ENCODE measurements at places on chromosomes 7 and 10. TPM values are rescaled to one million over a fixed set of nuclear protein-coding genes. Genes with fewer than 3 reads are reported as not detected.

GRCh38 chr7:73623798-73624668 lies at the start of gene MLXIPL:
TSS of gene MLXIPL (minus strand) at chr7:73624522. CDS start at chr7:73624492, 30 bp downstream.
- DNase-seq = no peak

- no peak for DNase-seq
Measured at GRCh38 chr7:1534330-1535099, 4.0 kb downstream of the MAFK start.

- no peak for DNase-seq
Measured at GRCh38 chr7:36021367-36021766, 131.7 kb upstream of the EEPD1 start.

DNA sequence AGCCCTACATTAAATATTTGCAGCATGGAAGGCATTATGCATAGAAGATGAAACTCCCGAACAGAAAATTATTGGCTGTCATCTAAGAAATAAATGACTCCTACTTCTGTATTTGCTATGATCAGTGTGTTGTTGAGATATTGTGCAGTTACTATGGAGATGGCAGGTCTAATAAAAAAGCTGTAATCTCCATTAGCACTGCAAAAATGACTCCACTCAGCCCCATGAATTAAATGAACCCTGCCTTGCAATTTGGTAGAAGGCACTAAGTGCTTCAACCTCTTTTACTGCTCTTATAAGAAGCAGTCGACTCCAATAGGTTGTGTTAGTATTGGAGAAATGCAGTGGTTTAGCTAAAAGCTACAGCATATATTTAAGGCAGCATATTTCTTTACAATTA lies 290.0 kb upstream of the PHYHIPL start:
- DNase-seq = no peak

DNA sequence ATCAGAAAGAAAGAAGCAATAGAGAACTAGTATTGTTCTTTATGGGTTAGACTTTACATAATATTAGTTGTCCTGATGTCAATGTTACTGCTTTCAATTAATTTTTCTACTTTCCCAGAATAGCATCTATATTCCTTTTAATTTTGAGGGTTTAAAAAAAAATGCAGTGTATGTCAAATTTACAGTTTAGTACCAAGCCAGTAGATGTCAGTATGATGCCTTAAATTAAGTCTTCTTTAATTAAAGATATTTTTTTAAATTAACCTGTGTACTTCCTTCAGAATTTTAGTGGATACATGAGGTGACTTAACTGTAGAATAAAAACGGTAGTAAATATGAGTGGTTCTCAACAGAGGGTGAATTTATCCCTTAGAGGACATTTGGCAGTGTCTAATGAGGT lies 35.2 kb upstream of the STOX1 start:
- DNase-seq = no peak

GRCh38 chr10:130127364-130128061 lies 8.7 kb upstream of the GLRX3 start:
- no peak for DNase-seq

DNA sequence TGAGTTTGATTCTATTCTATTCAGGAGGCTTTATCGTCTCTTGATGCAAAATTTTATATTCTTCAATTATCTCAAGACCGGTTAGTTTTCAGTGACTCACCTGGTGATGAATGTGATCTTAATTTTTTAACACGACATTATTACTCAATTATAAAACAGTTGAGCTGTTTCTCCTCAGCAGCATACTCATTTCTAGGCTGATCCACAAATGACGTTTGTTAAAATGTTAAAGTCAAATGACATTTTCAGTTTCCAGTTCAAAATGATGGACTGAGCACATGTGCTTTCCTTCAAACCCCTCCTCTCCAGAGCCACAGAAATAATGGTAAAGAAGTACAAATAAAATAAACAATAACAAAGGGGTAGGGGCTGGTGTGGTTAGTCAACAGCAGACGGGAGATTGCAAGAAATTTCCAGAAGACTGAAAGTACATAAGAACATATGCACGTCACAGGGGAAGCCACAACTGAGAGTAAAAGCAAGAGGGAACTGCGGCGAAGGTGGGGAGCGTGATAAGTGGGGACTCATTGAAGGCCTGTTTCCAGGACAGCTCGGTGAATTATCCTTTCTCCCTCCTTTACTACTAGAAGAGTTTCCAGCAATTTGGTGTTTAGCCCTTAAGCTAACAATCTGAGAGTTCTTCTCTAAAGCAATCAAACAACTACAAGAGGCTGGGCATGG lies 10.9 kb downstream of the MACROH2A2 start:
- DNase-seq = no peak

- no peak for DNase-seq
Measured at GRCh38 chr7:134712196-134712595, 65.5 kb downstream of the BPGM start.

- DNase-seq = no peak
Measured at GRCh38 chr7:45863715-45864114, 9.2 kb downstream of the CCDC201 start.

DNA sequence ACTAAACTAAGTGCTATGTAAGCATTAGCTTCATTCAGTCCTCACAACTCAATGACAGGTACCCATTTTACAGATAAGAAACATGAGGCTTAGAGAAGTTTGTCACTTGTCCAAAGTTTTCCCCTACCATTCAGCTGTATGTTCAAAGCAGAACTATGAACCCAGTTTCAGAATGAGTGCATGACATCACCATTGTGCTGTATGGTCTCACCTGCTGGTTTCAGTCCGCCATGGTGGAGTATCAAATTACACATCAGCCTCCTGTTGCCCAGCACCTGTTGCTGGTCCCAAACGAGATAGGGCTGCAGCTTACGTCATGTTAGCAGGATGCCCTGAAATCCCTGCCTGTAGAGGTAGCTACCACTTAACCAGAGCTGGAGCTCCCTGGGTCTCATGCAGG lies 95.0 kb downstream of the DYNC1I1 start:
- DNase-seq = no peak

- DNase-seq = no peak
Measured at GRCh38 chr10:88901206-88901983, 21.4 kb downstream of the STAMBPL1 start.

DNA sequence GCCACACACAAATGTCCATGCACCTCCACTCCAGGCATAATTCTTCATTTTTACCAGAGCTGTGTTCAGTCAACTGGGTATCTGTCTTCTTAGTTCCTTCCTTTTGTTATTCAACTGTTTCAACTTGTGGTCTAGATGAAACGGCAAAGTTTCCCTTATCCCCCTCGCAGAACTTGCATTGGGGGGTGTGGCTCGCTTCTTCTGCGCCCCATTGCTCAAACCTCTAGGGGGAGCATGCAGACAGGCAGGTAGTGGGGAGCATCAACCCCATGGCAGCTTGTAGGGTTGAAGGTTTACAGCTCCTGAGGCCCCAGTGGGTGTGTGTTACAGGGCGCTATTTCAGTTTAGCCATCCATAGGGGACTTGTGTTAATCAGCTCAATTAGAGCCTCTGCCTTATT lies 38.3 kb upstream of the COBL start:
- DNase-seq = no peak

GRCh38 chr10:70512149-70512639 lies 33.6 kb downstream of the PALD1 start:
- no peak for DNase-seq

GRCh38 chr10:111705021-111705420 lies 478.5 kb downstream of the GPAM start:
- no peak for DNase-seq

DNA sequence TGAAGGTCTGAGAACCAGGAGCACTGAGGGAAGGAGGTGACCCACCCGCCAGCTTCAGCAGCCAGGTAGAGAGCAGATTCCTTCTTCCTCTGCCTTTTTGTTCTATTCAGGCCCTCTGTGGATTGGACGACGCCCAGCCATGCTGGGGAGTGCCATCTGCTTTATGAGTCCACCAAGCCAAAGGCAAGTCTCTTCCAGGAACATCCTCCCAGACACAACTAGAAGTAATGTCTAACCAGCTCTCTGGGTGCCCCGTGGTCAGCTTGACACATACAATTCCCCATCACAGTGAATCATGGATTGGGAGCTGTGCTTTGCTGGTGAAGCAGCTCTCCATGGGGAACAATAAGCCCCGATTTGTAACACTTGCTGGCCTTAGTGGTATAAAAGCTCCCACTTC lies 125.2 kb downstream of the CCDC3 start:
- no peak for DNase-seq

GRCh38 chr10:96497391-96497790 lies 16.3 kb downstream of the TLL2 start:
- DNase-seq = no peak

DNA sequence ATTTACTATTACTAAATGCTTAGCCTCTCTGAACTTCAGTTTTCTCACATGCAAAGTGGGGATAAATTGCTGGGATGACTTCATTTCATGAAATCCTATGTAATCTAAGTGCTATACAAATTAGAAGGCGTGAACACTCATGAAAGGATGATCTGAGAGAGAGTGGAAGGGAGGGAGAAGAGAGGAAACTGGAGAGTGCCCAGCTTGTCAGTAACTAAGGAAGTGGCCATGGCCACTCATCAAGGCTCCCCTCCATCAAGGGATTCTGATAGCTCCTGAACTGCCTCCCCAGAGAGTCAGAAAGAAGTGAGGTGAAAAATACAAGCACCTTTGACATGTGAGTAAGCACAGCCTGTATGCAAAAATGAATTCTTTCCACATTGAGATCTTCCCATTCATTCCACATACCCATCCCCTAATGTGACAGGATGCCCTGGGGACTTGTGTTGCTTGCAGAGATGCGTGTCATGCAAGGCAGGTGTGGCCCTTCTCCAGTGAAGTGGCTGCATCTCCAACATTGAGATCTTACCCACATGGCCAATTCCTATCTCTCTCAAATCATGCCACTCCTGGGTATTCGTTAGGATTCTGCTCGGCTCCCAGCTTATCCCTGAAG lies 76.5 kb upstream of the ITPRID1 start:
- no peak for DNase-seq

DNA sequence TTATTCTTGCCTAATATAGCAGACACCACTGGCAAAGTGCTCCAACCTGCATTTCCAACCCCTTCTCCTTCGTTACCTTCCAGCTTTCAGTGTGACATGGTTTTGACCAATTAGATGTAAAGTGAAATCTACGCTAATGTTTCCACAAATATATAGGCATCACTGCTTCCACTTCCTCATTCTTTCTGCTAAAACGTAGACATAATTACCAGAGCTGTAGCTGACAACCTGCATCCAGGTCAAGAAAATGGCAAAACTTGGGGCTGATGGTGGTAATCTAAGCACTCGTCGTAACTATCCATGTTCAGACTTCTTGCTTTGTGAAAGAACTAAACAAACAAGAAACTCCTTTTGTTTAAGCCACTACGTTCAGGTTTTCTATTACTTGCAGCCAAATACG lies 41.8 kb upstream of the COL1A2 start:
- DNase-seq = no peak

- no peak for DNase-seq
Measured at GRCh38 chr10:45308707-45309106, 6.7 kb downstream of the OR13A1 start.

DNA sequence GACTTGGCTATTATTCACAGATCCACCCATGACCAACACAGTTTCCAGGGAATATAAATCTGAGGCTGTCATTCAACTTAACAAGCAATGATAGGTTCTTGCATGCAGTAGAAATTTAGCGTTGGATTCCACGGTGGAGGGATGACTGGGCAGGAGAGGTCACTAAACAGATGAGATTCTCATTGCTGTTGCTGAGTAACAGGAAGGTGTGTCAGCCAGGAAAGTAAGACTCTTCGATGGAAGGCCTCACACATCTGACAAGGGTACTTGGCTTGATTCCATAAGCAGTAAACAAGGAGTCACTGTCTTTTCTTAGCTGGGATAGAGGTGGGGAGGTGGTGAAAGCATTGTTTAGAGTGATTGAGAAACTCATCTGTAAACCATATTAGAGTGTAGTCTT lies 1152.0 kb downstream of the SORCS3 start:
- DNase-seq = no peak

DNA sequence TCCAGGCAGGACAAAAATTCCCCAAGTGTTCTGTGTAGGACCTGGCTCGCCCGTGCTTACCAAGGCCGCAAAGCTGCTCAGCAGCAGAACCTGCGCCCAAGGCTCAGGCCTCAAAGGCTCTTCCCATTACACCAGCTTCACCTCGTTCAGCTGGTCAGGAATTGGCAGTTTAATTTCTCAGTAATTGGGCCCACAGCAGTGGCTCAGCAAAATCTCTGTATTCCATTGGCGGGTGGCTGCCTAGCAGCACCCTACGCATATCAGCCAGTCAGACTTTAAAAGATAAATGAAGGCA lies 5.8 kb downstream of the FZD9 start:
- DNase-seq = no peak

DNA sequence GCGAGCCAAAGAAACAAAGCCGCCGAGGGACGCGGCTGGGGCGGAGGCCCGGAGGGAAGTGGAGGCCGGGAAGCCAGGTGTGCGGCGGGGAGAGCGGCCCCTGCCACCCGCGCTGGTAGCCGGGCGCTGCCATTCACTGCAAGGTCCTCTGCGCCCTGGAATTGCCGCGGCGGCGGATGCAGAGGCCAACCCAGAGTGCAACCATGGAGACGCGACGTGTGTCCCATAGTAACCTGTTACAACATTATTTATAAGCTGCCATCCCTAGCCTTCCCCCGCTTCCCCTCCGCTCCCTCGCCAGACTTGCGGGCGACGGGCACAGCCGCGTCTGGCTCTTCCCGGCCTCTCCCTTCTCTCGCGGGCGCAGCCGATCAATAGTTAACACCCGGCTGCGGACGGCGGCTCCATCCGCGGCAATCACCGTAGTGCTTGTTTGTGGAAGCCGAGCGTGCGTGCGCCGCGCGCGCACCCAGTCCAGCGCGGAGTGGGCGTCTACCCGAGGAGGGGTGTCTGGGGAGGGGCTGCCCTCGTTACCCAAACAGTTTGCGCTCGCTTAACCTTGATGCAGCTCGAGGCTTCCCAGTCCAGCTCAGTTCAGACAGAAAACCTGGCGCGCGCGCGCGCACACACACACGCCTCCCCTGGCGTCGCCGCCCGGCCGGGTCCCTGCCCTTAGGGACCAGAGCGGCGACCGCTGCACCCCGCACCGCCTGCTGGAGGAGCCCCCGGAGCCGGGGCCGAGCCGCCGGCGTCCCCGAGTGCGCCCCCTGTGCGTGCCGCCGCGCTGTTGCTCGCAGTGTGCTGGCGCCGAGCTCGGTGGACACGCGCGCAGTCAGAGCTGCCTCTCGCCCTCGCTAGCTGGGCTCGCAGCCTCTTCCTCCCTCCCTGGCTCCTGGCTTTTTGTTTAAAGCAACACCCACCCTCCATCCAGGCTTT lies 165.4 kb upstream of the DPP6 start:
- no peak for DNase-seq

GRCh38 chr10:72637398-72637857 lies 11.5 kb upstream of the MICU1 start:
- DNase-seq = peak; percentile 29

Gene GPNMB
- total RNA-seq = 0.59 TPM

Gene C10orf62
- not detected for total RNA-seq

Gene ATP5F1C
- total RNA-seq = 315 TPM

Gene GRK5
- total RNA-seq = 39.7 TPM

Gene FOXP2
- not detected for total RNA-seq

Gene EGR2
- 0.04 TPM for total RNA-seq

Gene PHYHIPL
- not detected for total RNA-seq

Gene SFTPA1
- not detected for total RNA-seq

Gene CTNNA3
- not detected for total RNA-seq

Gene AHCYL2
- total RNA-seq = 7.7 TPM

Data from pulmonary artery endothelial cell (primary cell).